Femur (tissue), 1 donor: ENCODE measurements at places on chromosomes 5 and 9.

DNA sequence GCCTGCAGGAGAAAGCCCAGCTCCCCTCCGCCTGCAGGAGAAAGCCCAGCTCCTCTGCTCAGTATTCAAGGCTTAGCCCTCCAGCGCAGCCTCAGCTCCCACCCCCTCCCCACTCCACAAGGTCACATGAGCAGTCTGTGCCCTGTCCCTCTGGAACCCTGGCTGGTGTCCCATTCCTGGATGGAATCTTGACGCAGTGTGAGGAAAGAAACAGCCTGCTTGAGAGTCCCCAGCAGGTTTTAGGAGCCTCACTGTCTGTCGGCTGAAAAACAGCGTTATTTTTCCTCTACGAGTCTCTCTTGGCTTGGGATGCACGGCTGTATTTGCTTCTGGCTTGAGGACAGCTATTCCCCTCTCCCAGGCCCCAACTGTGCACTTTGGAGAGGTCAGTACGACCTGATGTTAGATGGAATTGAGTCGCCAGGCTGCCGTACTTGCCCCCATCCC is 210.1 kb upstream of the TRIM32 start:
- DNase-seq, result peak; percentile 84

DNA sequence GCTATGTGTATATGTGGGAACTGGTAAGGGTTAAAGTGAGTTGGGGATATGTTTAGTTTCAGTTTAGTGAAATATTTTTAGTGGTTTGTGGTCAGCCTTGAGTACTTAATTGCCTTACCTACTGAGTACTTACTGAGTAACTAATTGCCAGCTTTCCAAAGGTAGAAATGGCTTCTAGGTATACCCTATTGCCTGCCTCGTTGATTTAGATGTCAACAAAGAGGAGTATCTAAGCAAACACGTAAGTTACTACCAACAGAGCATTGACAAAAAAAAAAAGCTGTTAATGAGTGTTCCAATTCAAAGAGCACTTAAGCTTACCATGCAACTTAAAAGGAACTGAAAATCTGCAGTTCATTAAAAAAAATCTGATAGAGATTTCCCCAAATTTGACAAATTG is 8.8 kb downstream of the ATP10B start:
- no peak for DNase-seq

DNA sequence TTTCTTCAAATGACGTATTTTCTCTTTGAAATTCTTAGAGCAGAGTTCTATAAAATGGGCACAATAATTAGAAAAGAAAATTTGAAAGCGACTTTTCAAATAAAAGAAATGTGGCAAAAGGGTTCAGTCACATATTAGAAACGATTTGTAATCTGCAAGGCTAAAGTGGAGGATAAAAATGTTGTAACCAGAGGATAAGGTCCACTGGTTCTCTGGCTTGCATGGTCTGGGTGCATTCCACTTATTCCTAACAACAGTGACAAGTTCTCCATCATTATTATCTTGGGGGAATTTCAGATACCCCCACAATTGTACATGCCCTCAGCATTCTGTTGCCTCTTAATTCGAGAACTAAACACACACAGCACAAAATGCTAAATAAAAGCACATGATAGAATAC is 91.1 kb downstream of the IQGAP2 start:
- DNase-seq, result no peak

DNA sequence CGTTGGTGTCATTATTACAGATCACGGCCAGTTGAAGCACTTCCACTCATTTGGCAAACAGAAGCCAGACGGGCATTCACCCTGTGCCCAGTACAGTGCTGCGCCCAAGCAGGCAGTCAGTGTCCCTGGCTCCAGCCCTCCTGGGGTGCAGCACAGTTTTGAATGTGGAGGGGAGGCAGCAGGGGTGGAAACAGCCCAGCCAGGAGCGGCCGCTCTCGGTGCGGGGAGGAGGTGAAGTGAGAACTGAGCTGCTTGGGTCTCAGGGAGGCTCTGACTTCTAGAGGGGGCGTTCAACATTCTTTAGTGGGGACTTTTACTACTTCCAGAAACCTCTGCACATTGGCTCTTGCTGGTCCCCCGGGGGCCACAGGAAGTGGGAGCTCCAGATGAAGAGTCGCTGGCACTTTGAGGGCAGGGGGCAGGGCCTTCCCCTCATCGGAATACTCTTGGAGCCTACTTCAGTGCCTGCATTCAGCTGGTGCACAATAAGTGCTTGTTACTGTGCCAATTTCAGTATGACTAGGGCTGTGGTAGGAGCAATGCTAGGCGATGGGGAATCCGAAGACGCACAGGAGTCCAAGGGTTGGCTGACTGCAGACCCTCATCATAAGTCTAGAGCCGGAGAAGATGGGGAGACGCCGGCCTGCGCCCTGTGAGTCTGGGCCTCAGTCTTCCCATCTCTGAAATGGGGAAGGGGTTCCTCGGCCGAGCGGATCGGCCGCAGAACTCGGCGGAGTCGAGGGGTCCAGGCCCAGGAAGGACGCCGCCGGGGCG is 492 bp upstream of the NEK6 start:
- DNase-seq, result peak; percentile 74

GRCh38 chr5:570886-571285 is 41.3 kb upstream of the CEP72 start:
- DNase-seq, result no peak

GRCh38 chr5:180390441-180391190 is 37.5 kb upstream of the GFPT2 start:
- no peak for DNase-seq

DNA sequence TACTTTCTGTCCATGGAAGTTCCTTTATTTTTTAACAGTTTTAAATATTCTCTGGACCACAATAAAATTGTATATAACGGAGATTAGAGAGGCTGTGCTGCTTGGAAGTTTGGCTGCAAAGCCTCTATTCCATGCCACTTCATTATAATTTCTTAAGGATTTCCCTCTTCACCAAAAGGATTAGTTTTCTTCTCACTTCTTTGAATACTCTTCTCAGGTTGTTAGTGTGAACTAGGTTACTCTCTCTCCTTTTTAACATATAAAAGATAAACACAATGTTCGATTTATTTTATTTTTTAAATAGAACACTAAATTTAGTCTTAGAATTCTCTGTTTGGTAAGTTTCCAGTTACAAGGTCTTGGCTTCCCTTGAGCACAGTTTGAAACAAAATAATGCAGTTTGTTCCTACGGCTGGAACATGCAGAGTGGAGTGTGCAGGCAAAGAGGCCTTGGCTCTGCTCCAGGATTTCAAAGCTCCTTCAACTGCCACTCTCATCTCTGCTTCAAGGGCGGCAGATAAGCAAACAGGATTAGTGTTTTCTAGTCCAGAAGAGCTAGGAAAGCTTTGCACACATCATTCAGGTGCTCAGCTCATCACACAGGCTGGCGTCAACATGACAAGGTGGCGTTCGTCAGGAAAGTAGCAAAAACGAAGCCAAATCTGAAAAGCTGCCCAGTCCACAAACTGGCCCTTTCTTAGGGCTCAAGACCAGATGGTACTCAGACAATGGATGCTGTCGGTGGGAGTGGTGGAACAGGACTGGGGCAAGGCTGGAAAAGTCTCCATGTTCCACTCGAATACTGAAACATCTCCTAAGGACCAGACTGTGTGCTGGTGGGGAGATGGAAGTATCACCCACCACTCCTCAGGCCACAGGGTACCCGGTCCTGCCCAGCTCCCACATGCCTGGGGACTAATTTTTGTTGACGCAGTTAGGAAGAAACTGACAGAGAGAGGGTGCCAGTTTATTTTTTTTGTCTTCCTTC is 286.6 kb downstream of the CRB2 start:
- no peak for DNase-seq

GRCh38 chr5:99023330-99023729 is 94.5 kb upstream of the CHD1 start:
- no peak for DNase-seq

DNA sequence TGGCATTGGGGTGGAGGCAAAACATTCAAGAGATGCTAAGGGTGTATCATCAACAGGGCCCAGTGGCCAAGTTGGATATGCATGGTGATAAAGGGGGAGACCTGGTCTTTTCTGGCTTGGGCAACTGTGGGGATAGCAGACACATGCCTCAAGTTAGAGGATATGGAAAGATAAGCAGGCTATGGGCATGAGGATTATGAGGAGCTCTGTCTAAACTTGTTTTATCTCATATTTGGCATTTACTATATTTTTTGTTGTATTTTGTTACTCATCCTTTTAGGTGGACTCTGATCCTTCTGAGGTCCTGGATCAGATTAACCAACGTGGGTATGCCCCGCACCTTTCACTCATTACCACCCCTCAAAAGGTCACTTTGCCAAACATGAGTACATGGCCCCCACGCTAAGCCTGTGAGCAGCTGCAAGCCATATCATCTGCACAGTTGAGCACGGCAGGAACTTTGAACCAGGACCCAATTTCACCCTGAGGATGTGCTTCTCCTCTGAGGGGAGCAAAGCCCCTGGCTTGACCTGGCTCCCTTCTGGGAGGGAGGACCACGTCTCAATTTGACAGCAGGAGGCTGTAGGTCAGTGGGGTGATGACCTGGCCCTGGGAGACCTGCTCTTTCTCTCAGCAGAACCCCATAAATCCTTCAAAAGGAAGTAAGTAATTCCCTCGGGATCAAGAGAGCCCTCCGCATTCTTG is 71.1 kb upstream of the CD180 start:
- peak; percentile 62 for DNase-seq

GRCh38 chr9:70406434-70406862 is 8.0 kb downstream of the KLF9 start:
- DNase-seq, result no peak

DNA sequence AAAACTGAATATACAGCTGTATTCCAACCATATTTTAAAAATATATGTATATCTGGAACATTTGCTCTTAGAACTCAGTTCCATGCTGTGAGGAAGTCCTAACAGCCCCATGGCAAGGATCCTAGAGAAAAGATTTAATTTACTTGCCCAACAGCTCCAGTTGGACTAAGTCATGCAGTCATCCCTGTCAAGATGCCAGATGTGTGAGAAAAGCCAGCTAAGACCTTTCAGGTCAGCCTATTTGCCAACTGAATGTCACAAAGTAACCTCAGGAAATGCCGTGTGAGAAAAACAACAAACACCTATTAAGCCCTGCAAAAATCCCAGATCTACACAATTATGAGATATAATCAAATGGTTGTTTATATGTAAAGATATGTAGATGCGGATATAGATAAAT is 416.3 kb downstream of the NR2F1-AS1 start:
- no peak for DNase-seq

GRCh38 chr5:90434116-90434714 is 24.7 kb upstream of the CETN3 start:
- DNase-seq, result peak; percentile 48

- no peak for DNase-seq
These were observed 72.6 kb upstream of the ENTREP1 start for GRCh38 chr9:69252436-69252835.

DNA sequence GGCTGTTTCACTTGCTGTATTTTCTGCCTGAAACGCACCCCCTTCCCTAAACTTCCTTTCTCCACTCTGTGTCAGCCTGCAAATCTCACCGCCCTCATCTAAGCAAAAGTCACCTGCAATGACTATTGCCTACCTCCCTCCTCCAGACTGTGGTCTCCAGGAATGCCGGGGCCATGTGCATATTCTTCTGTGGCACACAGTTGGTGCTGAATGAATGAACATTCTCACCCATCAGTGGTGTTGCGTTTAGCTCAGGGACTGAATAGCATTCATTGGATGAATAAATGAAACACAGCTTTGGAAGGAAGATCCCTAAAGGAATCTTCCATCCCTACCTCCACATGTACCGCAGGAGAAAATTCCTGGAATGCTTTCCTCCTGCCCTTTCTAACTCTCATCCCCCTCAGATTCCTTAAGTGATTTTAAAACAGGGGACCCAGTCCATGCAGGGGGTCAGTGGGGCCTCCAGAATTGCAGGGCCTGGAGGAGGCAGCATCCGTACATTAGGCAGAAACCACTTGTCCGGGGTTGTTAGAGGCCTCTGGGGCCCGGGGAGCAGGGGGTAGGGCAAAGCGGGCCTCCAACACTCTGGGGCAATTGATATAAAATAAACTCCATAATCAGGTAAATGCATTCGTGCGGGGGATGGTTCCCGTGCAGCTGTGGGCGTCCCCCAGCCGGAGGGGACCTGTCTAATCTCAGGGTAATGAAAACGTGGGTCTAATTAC is 28.3 kb upstream of the PTGS1 start:
- no peak for DNase-seq

- DNase-seq, result no peak
These were observed 116.9 kb upstream of the TLR4 start for GRCh38 chr9:117587263-117587662.

DNA sequence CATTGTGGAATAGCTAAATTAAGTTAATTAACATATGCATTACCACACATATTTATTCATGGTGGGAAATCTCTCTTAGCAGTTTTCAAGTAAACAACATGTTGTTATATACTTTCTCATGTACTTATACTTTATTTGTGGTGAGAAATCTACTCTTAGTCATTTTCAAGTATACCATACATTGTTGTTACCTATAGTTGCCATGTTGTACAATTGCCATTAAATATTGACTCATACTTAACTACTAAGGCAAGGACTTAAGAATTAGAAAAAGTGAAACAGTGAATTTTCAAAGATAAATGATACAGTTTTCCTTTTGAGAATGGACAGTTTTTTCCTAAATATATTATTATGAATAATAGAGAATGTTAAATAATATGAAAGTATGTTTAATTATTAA is 27.7 kb downstream of the UGCG start:
- DNase-seq, result no peak

DNA sequence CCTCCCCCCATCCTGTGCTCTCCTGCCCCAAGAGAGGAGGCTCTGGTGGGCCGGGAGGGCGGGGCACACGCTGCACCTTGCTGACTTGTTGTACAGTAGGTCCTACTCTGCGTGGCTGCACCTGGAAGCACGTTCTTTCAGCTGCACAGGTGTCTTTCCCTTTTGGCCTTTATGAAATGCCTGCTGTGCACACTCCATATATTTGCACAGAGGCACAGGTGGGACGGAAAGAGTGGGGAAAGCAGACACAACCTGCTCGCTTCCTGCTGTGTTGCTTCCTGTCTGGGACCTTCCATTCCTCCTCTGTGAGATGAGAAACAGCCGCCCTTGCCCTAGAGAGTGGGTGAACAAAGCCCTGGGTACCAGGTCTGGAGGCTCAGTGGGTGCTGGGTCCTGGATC is 4.8 kb downstream of the USP20 start:
- DNase-seq, result no peak

DNA sequence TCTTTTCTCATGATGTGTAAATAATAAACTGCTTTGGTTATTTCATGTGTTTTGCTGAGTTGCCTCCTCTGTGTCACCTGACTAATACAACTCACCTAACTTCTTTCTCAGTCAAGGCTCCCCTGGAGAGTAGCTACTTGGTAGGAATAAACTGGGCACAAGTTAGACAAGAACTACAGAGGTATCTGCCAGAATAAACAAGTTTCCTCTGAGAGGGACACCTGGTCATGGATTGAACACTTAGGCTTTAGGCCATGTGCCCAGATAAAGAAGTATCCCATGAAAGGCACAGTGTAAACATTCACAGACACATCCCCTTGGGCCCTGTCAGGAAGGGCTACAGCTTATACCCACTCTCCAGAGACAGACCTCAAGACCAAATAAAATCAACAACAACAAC is 532.5 kb downstream of the KIF4B start:
- DNase-seq, result no peak

- no peak for DNase-seq
These were observed 40.6 kb downstream of the IRX2 start for GRCh38 chr5:2710910-2711309.
